ENCODE measurements at places on chromosomes 2 and 18.

- peak; percentile 79 for DNase-seq
Observed at GRCh38 chr2:146874260-146874658, 970.6 kb upstream of the ACVR2A start.

DNA sequence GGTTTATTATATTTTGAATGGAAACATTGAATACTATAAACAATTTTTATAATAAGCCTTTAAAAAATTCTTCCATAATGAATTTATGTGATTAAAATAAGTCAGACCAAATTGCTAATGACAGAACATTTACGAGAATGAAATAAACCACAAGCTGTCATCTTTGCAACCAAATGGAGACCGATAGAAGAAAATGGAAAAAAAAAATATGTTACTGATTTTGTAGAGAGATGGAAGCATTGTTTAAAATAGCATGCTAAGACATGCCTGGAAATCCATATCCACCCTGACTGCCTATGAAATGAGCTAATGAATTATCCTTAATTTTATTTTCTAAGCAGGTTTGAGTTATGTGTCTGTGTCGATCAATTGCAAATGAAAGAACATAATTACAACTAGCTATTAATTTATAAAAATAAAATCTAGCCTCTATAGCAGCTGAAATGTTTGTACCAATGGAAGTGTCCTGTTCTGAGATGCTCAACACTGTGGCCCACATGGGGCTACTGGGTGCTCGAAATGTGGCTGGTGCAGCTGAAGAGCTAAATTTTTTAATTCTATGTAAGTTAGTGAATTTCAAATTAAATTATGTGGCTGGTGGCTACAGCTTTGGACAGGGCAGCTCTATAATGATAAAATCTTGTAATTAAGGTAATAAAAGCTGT lies 832.8 kb downstream of the RNF144A start:
- no peak for DNase-seq

- no peak for DNase-seq
Observed at GRCh38 chr2:199220920-199221319, 236.8 kb downstream of the SATB2 start.

- DNase-seq, result no peak
Observed at GRCh38 chr2:74703373-74703772, 49.3 kb downstream of the SEMA4F start.

DNA sequence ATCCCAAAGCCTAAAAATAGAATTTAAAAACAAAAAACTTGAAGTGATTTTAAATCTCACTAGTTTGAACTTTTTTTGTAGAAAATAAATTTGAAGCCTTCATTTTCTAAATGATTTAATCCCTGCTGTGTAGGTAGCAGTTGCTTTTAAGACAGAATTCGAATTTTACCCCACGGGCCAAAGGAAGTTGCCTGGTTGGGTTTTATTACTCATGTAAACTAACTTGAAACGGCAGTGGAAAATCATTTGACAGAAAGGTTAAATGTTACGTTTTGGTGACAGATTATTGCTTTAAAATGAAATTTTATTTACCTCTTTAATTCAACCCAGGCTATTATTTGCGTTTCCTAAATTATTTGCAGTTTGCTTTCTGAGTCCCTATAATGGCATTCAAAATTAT lies 2.0 kb downstream of the MAPRE2 start:
- DNase-seq, result no peak

DNA sequence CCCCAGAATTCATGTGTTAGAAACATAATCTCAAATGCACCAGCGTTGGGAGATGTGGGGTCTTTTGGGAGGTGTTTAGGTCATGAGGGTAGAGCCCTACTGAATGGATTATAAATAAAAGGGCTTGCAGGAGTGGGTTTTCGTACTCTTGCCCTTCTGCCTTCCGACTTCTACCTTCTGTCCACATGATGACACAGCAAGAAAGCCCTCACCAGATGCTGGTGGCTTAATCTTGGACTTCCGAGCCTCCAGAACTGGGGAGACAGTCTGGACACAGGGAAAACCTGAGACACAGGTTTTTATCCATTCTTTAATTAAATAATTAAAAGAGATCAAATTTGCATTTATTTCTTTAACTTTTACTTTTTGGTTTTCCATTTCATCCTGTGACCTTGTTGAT lies 87.8 kb downstream of the DIS3L2 start:
- DNase-seq, result no peak

- DNase-seq, result peak; percentile 90
Observed at GRCh38 chr2:12507295-12507694, 209.4 kb upstream of the TRIB2 start.

DNA sequence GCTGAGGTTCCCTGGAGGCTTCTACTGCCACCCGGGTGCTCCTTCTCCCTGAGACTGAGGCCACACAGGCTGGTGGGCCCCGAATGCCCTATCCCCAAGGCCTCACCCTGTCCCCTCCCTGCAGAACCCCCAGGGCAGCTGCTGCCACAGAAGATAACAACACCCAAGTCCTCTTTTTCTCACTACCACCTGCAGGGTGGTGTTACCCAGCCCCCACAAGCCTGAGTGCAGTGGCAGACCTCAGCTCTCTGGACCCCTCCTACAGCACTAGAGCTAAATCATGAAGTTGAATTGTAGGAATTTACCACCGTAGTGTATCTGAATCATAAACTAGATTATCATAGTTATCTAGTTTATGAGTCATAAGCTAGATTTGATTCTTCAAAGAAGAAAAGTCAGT lies 7.3 kb upstream of the CENPA start:
- no peak for DNase-seq

DNA sequence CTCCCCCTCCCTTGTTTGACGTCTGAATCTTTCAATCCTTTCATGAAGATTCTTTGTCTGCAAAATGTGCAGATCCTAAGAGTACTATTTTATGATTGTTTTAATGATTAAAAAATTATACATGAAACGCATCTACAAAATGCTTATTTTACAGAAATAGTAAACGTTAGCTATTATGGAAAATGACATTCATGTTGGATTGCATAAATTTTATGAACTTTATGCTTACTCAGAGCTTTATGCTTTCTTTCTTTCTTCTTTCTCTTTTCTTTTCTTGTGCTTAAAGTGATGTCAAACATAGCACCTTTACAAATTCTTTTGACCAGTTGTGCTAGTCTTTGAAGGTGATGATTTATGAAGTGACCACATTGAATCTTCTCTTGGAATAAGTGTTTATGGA lies 805.4 kb downstream of the ADCYAP1 start:
- DNase-seq, result no peak

GRCh38 chr18:23673725-23674124 lies 11.0 kb upstream of the ANKRD29 start:
- DNase-seq, result no peak

- peak; percentile 96 for DNase-seq
Observed at GRCh38 chr2:23900541-23901322, 26.2 kb downstream of the ATAD2B start.

DNA sequence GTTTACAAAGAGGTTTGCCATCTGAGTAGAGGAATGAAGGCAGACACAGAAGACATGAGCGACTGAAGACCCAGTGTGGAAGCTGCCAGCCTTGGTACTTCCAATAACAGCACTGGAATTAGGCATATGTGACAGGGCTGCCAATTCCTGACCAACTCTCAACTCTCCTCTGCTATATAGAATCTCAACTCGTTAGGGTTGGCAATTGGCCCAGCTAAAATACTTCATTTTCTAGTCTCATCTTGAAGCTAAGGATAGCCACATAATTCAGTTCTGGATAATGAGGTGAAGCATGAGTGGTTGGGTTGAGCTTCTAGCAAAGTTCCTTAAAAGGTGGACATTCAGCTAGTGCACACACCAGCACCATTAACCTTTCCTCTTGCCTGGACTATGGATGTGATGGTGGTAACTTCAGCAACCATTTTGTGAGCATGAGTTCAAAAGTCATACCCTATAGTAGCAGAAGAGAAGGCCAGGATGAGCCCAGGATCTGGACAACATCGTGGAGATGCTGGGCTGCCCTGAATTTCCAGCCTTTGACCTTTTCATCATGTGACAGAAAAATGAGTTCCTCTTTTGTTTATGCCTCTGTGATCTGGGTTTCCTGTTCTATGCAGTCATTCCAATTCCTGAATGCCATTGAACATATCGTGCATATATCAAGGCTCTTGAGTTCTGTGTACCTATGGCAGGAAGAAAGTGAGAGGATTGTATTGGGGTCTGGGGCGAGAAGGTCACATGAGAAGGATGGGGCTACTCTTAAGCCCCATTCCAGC lies 68.1 kb upstream of the HAAO start:
- no peak for DNase-seq

GRCh38 chr18:489244-490023 lies 11.1 kb downstream of the COLEC12 start:
- DNase-seq, result peak; percentile 83

DNA sequence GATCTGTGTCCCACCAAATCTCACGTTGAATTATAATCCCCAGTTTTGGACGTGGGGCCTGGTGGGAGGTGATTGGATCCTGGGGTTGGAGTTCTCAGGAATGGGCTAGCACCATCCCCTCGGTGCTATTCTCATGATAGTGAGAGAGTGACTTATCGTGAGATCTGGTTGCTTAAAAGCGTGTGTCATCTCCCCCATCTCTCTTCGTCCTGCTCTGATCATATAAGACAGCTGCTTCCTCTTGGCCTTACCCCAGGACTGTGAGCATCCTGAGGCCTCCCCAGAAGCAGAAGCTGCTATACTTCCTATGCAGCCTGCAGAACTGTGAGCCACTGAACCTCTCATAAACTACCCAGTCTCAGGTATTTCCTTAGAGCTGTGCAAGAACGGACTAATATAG lies 163.7 kb upstream of the NDUFV2 start:
- no peak for DNase-seq

GRCh38 chr2:221677688-221678087 lies 105.6 kb upstream of the EPHA4 start:
- no peak for DNase-seq

DNA sequence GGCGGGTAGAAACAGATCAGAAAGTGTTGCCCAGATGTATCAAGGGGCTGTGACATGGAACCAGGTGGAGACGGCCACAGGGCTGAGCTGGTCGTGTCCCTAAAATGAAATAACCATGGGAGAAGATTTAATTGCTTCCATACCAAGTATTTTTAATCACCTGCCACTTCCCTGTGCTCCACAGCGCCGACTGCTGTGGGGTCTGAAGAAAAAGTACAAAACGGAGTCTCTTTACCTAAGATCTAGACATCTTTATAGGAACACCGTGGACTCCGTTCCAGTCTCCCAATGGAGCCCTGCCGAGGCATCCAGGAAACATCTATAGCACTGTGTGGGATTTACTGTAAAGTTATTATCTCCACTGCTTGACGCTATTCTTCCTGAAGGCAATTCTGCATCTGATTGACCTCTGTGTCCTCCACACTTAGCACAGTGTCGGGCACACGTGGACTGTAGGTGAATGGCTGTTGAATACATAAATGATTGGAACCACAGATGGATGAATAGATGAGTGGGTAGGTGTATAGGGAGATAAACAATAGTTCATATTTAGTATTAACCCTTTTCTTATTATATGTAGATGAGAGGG lies 21.6 kb upstream of the GYPC start:
- peak; percentile 15 for DNase-seq

GRCh38 chr18:52615321-52615720 lies 275.3 kb downstream of the DCC start:
- no peak for DNase-seq

- no peak for DNase-seq
Observed at GRCh38 chr2:107548216-107548615, 278.5 kb upstream of the RGPD4 start.

DNA sequence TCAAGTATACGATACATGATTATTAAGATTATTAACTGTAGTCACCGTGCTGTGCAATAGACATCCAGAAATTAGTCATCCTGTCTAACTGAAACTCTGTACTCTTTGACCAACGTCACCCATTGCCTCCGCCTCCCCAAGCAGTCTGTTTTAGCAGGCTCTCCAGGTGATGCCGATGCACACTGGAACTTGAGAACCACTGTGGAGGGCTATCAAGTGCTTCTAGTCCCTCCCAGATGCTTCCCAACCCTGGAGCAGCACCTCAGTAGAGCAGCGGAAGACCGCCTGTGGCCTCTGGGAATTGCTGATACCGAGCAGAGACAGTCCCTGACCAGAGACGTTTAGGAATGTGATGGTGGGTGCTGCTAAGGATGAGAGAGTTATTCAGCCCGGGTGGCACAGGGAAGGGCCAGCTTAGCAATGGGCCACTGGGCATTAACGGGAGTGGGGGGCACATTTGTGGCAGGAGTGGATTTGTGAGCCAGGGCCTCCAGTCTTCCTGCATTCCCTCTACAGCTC lies 50.7 kb downstream of the LIPG start:
- DNase-seq, result no peak

DNA sequence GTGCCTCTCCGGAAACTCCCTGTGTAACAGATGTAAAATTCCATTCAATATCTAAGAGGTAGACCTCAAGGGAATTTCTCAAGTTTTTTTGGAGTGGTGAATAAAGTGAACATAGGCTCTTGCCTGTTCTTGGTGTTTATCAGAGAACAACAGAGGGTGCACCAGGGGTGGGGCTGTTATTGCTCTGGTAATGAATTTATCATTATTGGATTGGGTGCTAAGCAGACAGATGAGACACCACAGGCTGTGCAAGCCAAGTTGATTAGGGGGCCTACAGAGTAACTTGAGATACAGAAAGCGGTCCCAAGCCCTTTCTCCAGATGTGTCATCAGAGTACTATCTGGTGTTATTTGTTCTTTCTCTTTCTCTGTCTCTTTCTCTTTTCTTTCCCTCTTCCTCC lies 286.3 kb downstream of the OSR1 start:
- DNase-seq, result no peak

- DNase-seq, result no peak
Observed at GRCh38 chr2:154289870-154290269, 408.6 kb upstream of the KCNJ3 start.

- DNase-seq, result no peak
Observed at GRCh38 chr2:25311865-25312575, 29.7 kb downstream of the DNMT3A start.

- no peak for DNase-seq
Observed at GRCh38 chr2:167939514-167940345, 307.7 kb downstream of the STK39 start.

- no peak for DNase-seq
Observed at GRCh38 chr18:36950960-36951359, 122.0 kb downstream of the KIAA1328 start.

DNA sequence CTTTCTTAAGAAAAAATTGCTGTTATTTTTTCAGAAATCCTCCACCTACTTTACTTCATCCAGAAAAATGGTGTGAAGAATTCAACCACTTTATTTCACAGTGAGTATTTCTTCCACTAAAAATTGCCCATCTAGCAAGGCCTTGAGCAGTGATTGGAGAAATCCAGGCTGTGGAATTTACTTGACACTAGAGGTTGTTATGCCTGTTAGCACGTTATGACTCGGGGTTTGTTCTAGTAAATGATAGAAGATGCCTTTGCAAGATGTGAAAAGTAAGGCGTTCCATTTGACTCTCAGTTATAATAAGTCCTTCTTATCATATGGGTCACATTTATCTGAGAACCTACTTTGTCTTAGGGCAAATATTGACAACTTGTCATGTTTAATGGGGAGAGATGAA lies 157.4 kb downstream of the MYO3B start:
- no peak for DNase-seq

- no peak for DNase-seq
Observed at GRCh38 chr2:170905864-170906263, 23.2 kb upstream of the GORASP2 start.

GRCh38 chr2:150759106-150759505 lies 271.6 kb upstream of the RND3 start:
- peak; percentile 4 for DNase-seq

Data from fibroblast of mammary gland (primary cell).